ENCODE measurements at places on chromosomes 13 and 19. TPM values are rescaled to one million over a fixed set of nuclear protein-coding genes. Genes with fewer than 3 reads are reported as not detected.

PLIN3 gene
- 96.5 TPM for polyA plus RNA-seq

LGI4 gene
- 10.0 TPM for polyA plus RNA-seq

SPRED3 gene
- 0.37 TPM for polyA plus RNA-seq

TMIGD2 gene
- polyA plus RNA-seq, result 0.31 TPM

CEACAM5 gene
- polyA plus RNA-seq, result 148 TPM

ERICH4 gene
- polyA plus RNA-seq, result not detected

TMEM190 gene
- not detected for polyA plus RNA-seq

MPND gene
- 15.5 TPM for polyA plus RNA-seq

DZIP1 gene
- polyA plus RNA-seq, result 3.0 TPM

TRMT1 gene
- 59.5 TPM for polyA plus RNA-seq

LILRB5 gene
- 0.63 TPM for polyA plus RNA-seq

All from esophagus (tissue), 2 donors.